Ovary (tissue), 10 donors: ENCODE measurements at places on chromosomes 7 and 10. TPM values are rescaled to one million over a fixed set of nuclear protein-coding genes. Genes with fewer than 3 reads are reported as not detected.

GRM8 gene
- total RNA-seq, result 0.38 TPM

EBF3 gene
- total RNA-seq, result 2.6 TPM

GRCh38 chr10:78953113-78953798, 115.5 kb upstream of the ZMIZ1 start:
- H3K27me3 ChIP-seq, result no peaks in the 10 kb centered on the region
- no peak overlapping the region for H3K27ac ChIP-seq
- H3K4me3 ChIP-seq, result no peak overlapping the region
- H3K36me3 ChIP-seq, result no peaks in the 10 kb centered on the region
- H3K4me1 ChIP-seq, result peaks cover 22% of the 10 kb centered on the region

DNA sequence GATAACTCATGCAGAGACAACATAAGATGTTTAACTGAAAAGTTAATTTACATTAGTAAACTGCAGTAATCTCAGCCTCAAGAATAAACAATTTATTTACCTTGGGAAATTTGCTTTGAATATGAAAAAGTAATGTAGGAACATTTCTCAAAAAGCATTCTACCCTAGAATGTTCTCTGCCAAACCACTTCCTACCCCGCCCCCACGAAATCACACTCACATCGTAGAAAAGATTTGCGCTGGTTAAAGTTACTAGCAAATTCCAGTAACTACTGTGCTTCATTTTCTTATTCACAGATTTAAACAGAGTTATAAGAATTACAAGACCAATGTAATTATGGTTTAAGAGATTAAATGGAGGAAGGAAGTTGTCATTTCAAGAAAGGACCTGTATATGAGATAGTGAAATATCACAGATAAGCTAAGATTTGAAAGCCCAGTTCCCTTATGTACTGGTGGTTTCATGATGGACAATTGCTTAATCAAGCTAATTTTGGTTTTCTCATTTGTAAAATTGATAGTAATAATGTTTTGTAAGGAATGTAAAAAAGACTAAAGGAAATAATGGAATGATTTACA, 175.4 kb downstream of the GNAI1 start:
- peaks cover 2% of the 10 kb centered on the region for H3K4me1 ChIP-seq
- no peak for DNase-seq
- no peak overlapping the region for H3K4me3 ChIP-seq
- no peak overlapping the region for H3K27ac ChIP-seq
- no peaks in the 10 kb centered on the region for H3K27me3 ChIP-seq

SFTPA1 gene
- total RNA-seq, result 0.45 TPM

DPCD gene
- 12.9 TPM for total RNA-seq

LLCFC1 gene
- total RNA-seq, result not detected

NOC3L gene
- 17.1 TPM for total RNA-seq

SPRN gene
- total RNA-seq, result 0.20 TPM

STAG3 gene
- total RNA-seq, result 2.3 TPM

CALCR gene
- not detected for total RNA-seq

- H3K27ac ChIP-seq, result no peak overlapping the region
- no peaks in the 10 kb centered on the region for H3K36me3 ChIP-seq
- H3K4me1 ChIP-seq, result peaks cover 12% of the 10 kb centered on the region
Measured at GRCh38 chr10:114364726-114365125, 39.6 kb downstream of the AFAP1L2 start.

DNA sequence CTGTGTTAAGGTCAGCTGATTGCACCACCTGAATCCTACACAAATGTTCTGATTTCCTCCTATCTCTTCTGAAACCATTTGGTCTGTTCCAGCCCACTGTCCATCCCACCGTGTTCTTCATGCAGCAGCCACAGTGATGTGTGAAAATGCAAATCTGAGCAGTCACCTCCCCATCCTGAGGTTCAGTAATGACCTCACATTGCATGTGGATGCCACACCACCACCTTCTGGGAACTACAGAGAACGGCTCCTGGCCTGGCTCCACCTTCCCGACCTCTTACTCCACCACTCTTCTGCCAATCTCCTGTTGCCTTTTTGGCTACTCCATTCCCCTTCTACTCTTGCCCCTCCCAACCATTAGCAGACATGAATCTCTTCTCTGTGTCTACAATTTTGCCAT, 244.4 kb downstream of the TNS3 start:
- H3K27ac ChIP-seq, result no peak overlapping the region
- no peak for DNase-seq
- peaks cover 11% of the 10 kb centered on the region for H3K4me1 ChIP-seq
- H3K36me3 ChIP-seq, result no peaks in the 10 kb centered on the region
- no peak overlapping the region for H3K4me3 ChIP-seq
- H3K27me3 ChIP-seq, result no peaks in the 10 kb centered on the region
